Left forelimb (tissue), 1 donor: ENCODE measurements at places on chromosomes 1 and 21.
A peak's percentile ranks its signal among the peaks of the same experiment; 100 is the strongest.

GRCh38 chr1:5727871-5728643 lies 264.2 kb downstream of the NPHP4 start:
- no peak for DNase-seq

- no peak for DNase-seq
These were observed 92.0 kb downstream of the DIRAS3 start for GRCh38 chr1:67958472-67958871.

DNA sequence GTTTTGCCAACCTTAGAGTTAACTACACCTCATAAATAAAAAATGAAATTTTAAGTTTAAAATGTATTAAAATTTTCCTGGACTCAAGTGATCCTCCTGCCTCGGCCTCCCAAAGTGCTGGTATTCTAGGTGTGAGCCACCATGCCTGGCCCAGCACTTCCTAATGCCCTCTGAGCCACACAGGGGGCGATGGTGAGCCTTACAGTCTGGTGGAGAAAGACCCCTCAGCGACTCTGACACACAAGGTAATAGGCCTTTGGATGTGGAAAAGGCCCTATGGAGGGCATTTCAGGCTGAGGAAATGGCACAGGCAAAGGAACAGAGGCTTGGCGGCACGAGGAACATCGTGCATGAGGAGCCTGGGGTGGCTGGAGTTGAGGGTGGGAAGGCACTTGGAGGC lies 6.7 kb downstream of the CITED4 start:
- no peak for DNase-seq

- DNase-seq, result no peak
These were observed 25.5 kb downstream of the CD58 start for GRCh38 chr1:116545359-116545705.

GRCh38 chr1:18100491-18101063 lies 7.0 kb upstream of the IGSF21 start:
- no peak for DNase-seq

DNA sequence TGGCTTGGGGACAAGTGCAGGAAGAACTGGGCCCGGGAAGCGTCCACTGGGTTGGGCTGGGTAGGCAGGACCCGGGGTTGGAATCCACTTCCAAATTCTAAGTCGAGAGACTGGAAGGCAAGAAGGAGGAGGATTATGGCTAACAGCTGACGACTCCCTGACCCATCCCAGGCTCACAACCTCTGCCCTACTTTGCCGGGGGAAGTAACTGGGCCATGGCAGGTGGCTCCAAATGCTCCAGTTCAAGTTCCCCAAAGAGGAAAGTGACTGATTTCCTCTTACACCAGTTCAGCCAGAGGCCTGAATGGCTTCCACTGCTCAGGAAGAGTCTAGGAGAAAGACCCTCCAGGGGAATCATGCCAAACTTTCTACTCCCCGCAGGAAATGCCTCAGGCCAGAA lies 11.4 kb downstream of the EMC1 start:
- no peak for DNase-seq

GRCh38 chr21:34812504-34813265 lies 143.9 kb downstream of the CLIC6 start:
- no peak for DNase-seq

- DNase-seq, result no peak
These were observed 78.2 kb downstream of the MACF1 start for GRCh38 chr1:39282537-39283216.

- DNase-seq, result no peak
These were observed 508.6 kb downstream of the RWDD3 start for GRCh38 chr1:95742591-95743089.

DNA sequence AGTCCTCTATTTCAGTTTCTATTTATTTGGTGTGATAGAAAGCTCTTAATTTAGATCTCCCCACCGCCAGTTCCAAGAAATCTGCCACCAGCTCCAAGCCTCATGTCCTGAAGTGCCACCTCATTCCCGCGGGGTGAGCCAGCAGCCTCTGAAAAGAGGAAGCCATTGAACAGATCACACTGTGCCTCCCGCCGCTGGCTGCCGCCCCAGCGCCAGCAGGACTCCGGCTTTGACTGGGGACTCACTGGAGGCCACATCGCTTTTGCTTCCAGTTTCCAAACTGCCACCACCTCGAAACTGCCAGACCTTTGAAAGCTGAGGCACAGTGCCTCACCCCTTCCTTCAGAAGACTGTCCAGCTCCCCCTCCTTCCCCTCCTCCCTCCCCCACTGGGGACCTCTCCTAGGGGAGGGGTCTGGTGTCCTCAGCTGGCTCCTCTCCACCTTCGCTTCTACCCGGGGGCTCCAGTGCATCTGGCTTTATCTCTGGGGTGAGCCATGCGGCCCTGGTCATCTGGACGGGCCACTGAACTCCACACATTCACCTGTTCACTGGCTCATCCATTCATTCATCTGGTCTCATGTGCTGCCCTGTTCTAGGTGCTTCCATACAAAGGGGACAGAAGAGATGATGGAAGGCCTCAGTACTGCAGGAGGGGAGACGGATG lies 58.9 kb downstream of the VPS26C start:
- no peak for DNase-seq

DNA sequence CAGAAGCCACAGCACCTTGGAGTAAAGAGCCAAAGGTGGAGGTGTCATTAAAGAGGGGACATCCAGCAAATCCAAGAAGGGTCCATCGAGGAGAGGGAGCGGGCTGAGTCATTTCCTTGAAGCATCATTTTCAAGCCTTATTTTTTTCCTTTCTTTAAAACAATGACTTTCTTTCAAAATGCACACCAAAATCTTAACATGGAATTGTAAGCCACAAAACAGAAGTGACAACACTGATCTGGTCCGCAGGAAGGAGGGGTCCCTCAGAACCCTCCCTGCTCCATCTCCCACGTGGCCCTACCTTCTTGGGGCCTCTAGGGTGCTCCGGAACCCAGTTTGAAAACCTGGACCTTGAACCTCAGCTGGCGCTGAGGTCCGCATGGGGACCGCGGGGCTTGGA lies 14.8 kb downstream of the DHRS3 start:
- DNase-seq, result no peak

GRCh38 chr21:15749082-15749860 lies 19.5 kb downstream of the USP25 start:
- no peak for DNase-seq

DNA sequence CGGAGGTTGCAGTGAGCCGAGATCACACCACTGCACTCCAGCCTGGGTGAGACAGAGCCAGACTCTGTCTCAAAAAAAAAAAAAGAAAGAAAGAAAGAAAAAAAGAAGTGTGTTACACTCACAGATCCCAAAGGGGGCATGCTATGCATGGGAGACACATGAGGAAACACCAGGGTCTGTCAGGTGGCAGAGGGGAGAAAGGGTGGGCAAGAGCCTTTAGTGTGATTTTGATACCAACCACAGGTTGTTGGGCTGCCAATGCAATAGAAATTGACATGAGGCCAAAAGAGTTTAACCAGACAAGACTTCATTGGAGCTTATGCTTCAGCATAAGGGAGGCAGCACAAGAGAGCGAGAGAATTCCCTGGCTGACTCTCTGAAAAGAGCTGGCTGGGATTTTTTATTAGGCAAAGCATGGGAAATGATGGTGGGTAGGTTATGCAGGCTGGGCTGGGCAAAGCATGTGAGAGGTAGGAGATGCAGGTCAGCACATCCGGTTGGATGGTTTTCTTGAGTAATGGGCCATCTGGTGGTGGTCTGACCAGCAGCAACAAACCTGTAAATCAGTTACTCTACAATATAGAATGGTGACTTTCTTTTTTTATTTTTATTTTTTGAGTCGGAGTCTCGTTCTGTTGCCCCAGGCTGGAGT lies 11.7 kb upstream of the EXTL1 start:
- no peak for DNase-seq

- no peak for DNase-seq
These were observed 130.4 kb upstream of the ADGRL2 start for GRCh38 chr1:81670286-81670685.

DNA sequence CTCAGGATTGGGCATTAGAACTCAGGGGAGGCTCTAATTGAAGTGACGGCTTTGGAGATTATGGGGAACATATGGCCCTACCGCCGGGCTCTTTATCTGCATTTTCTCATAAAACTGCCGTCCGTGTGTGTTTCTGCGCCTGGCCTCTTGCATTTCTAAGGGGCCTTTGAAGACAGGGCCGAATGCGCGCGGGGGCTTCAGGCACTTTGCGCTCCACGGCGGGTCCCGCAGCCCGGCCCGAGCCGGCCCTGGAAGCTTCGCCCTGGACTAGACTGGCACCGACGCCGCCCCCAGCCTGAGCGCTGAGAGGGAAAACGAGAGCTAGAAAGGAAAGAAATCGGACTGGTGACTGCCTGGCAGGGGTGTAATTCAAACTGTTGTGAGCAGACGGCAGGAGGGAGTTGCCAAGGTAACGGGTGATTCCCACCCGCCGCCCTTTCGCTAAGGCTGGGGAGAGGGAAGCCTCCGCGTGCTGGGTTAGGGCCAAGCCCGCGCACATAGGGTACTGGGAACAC lies 120.7 kb downstream of the LMX1A start:
- DNase-seq, result no peak

DNA sequence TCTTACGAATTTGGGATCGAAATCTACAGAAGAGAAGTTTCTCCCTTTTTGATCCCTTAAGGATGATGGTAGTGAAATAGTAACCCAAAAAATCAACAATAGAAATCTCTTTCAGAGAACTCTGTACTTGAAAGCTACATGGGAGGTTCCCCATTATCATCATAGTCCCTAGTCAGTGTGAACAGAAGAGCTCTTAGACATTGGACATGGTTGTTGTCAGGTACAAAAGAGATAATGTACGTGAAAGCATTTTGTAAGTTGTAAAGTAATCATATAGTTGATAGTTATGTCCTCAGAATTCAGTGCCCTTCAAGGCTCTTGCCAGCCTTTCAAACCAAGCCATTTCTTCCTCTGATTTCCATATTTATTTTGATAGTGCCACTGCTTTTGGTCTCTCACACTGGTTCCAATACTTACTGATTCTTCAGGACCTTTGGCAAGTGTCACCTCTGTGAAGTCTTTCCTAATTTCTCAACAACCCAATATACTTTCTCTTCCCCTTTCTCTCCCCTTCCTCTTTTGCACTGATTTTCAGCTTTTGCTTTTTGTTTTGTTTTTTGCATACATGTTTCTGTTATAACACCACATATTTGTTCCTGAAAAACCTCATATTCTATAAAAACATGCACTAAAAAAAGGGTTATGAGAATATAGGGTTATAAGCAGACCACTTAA lies 22.4 kb downstream of the VPS45 start:
- DNase-seq, result no peak

- no peak for DNase-seq
These were observed 45.1 kb downstream of the PGBD5 start for GRCh38 chr1:230381049-230381467.

GRCh38 chr1:93965256-93965655 lies 56.0 kb upstream of the GCLM start:
- no peak for DNase-seq

DNA sequence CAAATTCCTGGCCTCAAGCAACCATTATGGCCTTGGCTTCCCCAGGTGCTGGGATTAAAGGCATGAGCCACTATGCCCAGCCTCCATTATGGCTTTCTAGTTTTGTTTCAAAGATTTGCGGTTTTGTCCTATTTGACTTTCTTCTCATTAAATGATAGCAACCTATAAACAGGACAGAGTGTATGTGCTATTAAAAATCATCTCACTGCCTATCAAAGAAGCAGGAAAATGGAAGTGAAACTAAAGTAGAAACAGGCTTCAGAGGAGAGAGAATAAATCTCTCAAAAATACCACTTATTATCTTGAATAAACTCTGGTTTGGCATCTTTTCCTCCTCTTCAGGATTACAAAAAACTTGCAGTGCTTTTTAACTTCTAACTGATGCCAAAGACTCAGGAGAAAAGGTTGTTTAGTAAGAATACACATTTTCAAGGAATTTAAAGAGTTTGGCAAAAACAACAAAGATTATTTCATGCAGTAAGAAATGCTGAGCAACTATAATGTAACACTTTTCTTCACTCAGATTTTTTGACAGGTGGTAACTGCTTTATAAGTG lies 28.7 kb downstream of the ACBD3 start:
- no peak for DNase-seq

DNA sequence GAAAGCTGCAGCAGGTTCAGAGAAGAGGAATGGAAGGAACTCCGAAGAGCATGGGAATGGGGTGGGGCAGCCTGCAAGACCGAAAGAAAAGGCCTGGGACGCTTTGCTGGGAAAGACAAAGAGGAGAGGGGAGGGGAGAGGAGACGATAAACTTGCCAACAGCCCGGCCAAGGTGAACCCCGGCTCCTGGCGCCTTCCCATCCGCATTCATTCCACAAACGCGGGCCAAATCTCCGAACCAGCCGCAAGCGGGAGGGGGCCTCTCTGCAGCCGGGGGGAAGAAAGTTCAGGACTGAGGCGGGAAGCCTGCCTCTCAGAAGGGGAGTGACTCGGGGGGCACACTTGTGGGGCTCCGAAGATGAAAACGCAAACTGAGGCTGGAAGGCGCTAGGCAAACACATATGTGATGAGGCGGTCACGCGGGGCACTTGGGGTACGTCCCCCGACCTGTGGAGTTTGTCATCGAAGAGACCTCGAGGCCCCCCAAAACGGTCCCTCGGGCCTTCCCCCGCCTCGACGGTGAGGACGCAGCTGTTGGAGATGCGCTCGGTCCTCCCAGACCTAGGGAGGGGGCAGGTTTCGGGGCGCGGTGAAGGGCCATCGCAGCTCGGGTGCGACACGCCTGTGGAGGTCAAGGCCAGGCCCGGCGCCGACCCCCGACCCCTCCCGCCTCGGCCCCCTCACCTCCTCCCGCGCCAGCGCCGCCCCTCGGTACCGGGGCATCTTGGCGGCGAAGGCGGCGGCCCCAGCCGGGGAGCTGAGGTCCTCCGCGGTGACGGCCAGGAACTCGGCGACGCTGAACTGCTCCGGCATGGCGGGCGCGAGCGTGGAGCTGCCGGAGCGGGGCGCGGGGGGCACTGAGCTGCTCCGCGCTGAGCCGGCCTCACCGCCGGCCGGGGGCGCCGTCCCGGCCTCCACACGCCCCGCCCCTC lies at the start of gene ASAP3:
ASAP3 (minus strand) TSS at position 859 of the 932 bp plus-strand sequence; CDS start at position 813, 46 bp downstream.
- peak; percentile 88 for DNase-seq

DNA sequence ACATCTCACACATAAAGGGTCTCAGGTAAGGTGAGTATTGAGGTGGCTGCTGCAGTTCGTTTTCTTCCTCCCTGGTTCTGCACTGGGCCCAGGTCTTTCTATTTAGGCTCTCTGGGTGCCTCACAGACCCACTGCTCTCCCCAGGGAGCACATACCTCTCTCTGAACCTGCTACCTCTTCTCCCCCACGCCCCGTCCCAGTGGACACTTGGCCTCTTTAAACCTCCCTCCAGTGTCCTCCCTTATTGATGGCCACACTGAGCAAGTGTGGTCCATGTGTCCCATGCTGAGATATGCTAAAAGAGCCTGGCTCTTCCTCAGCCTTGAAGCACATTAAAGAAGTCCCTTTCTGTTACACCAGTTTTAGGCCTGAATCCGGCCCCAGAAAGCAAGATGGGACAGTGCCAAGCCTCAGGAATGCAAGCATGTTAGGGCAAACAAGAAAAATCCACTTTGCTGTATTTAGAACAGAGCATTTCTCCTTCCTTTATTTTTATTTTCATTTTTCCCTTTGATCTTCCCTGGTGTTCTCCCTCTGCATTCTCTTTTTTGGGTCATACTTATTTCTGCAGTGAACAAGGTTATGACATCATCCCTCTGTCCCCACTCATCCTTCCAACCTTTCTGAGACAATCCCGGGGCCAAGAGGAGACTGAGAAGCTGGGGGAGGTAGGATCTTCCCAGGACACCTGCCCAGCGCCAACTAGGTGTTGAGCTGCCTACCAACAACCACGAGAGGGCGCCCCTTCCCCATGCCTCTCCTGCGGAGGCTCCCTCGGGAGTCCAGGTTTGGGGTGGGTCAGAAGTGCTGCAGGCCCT lies 5.0 kb upstream of the CHI3L2 start:
- peak; percentile 77 for DNase-seq
